ENCODE measurements at places on chromosomes 11 and 22.
A peak's percentile ranks its signal among the peaks of the same experiment; 100 is the strongest.

GRCh38 chr11:45654231-45655011 is 11.0 kb downstream of the CHST1 start:
- no peak for DNase-seq

- no peak for DNase-seq
Observed at GRCh38 chr11:120024586-120024985, 113.3 kb downstream of the TRIM29 start.

GRCh38 chr22:38841211-38841610 is 2.6 kb downstream of the NPTXR start:
- DNase-seq: no peak

GRCh38 chr22:37196539-37197450 is 8.7 kb upstream of the C1QTNF6 start:
- no peak for DNase-seq

DNA sequence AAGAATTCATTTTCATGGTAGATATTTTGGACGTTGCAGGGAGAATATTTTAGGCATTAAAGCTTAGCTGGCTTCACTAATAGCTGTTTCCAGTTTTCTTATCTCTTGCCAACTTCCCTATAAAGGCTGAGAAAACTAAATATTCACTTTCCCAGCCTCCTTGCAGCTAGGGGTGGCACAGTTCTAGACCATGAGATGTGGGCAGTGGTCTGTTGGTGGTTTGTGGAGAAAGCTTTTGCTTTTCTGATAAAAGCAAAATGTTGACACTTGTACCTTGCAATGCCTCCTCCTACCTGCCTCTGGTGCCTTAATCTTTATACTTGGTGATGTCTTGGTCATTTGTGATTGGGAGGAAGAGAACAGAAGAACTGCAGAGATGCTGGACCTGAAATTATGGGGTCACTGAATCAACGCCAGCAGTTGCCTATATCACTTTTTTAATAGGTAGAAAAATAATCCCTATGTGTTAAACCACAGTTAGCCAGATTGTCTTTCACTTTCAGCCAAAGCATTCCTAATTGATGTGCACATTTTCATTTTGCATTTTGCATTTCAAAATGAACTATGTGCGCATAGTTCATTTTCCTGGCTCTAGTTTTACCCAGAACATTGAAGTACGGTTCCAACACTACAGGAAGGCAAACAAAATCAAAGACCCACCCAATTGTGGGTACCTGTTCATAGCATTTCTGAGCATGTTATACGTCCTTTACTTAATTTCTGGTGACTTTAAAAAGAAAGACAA is 24.9 kb upstream of the ABTB2 start:
- no peak for DNase-seq

DNA sequence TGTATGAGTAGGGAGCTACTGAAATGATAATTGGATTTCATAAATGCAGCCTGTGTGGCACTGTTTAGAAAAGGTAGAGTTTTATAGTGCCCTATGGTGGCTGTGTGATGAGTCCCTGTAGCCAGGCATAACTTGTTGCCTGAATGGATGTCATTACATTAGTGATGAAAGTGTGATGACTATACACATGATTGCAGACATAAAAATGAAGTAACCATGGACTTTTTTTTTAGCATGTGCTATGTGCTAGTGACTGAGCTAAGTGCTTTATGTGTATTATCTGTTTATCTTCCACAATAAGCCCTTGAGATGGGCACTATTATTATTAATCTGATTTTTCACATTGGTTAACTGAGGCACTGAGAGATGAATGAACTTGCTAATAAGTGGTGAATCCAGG is 13.5 kb upstream of the GRAMD1B start:
- DNase-seq: no peak

DNA sequence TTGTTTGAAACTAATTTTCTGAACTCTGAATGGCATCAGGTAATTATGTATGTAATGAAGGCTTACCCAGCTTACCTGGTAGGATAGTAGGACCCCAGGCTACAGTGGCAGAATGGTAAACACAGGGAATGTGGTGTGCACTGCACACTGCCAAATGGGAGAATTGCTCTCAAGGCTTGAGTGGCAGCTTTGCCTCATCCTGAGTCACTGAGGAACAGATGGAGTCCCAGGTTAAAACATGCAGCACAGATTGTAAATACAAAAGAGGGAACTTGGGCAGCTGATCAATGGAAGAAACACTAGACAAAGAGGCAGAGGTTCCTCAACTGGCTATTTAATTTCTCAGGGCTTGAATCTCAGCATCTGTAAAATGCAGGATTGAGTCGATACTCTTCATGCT is 24.4 kb downstream of the GPR83 start:
- no peak for DNase-seq

- DNase-seq: peak; percentile 16
Observed at GRCh38 chr22:35601743-35602615, 15.2 kb downstream of the MB start.

GRCh38 chr11:63993993-63994392 is 7.8 kb downstream of the OTUB1 start:
- DNase-seq: no peak

DNA sequence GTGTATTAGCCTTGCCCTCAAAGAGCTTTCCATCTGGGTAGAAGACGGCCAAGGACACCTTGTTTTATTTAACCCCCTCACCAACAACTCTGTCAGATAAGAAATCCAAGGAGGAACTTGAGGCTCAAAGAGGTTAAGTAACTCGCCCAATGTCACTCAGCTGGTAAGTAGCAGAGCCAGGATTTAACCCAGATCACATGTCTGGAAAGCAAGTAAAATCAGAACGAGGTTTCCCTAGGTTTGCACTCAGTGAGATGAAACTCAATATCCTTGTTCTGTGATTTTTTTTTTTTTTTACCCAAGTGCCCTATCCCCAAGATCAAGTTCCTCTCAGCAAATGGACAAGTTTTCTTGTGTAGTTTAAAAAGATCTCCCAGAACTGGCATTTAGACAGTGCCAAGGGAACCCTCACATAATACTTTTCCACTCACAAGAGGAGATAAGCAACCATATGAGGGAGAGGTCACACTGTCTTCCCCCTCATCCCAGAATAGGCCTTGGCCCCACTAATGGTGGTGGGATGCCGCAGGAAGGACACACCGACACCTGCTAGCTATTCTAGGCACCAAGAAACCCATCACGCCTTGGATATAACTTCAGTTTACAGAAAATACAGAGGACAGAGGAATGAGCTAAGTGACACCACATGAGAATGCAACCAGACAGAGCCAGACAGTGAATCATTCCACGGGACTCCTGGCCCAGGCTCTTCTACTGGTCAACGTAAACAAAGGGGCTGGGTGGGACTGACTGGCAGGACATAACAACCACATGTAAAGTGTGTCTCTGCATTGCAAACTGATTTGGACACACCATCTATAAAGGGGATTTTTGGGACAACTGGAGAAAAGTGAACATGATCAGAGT is 8.6 kb upstream of the ARAP1 start:
- no peak for DNase-seq

DNA sequence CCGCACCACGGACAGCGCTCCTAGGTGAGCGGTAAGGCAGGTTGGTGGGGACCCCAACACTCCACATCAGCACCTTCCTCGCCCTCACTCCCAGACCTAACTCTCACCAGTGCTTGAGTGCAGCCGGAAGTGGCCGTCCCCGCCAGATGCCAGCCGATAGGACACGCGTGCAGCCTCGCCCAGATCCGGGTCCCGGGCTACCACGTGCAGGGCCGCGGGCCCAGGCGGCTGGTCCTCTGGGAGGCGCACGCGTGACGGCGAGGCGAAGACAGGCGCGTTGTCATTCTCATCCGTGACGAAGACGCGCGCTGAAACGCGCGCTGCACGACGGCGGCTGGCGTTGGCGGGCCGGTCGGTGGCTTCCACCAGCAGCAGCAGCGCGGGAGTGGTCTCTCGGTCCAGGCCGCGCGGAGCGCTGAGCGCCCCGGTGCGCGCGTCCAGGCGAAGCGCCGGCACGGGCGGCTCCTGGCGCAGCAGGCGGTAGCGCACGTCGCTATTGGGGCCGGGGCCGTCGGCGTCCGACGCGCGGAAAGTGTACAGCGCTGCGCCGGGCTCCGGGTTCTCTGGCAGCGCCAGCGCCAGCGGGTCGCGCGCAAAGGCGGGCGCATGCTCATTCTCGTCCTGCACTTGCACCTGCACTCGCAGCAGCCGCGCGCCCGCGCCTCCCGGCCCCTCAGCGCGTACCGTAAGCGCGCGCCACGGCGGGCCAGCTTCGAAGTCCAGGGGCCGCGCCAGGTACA is 10.8 kb upstream of the TPP1 start:
- no peak for DNase-seq

- DNase-seq: no peak
Observed at GRCh38 chr11:35127619-35128018, 11.4 kb upstream of the CD44 start.

DNA sequence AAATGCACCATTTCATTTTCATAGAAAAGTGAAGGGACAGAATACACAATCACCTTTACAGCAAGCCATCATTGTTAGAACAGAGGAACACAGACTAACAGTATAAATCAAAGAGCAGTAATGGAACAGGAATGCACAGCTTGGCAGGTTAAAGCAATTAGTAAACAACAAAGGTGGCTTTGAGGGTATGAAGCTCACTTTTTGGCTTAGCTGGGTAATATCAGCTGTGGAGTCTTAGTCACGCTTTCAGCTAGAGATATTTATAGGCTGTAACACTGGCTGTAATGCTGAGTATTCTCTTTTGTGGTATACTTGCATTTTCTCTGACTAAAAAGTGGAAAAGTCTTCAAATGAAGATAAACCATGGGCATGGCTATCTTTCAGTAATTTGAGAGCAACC is 1780.5 kb downstream of the LRRC4C start:
- no peak for DNase-seq

DNA sequence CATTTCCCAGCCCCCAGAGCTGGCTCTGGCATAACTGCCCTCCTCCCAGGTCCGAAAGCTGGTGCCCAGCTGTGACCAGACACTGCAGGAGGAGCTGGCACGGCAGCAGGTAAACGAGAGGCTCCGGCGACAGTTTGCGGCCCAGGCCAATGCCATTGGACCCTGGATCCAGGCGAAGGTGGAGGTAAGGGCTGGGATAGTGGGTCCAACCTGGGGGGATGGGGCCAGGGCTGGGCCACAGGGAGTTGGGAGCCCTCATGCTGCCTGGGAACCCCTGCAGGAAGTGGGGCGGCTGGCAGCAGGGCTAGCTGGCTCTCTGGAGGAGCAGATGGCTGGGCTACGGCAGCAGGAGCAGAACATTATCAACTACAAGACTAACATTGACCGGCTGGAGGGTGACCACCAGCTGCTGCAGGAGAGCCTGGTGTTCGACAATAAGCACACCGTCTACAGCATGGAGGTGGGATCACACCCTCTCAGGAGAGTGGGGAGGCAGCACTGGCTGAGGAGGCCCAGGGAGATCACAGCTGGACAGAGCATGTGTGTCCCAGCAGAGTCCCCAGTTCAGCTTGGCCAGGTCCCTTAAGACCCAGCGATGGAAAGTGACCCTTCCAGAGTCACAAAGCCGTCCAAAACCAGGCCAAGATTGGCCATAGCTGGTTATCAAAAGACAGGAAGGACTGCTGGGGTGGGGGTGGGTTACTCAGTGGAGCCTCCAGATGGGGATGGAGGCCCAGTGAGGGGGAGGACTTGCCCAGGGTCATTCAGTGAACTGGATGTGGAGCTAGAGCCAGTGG is 7.0 kb downstream of the CTSF start:
- DNase-seq: no peak

- no peak for DNase-seq
Observed at GRCh38 chr11:86155200-86155844, 86.4 kb upstream of the PICALM start.

DNA sequence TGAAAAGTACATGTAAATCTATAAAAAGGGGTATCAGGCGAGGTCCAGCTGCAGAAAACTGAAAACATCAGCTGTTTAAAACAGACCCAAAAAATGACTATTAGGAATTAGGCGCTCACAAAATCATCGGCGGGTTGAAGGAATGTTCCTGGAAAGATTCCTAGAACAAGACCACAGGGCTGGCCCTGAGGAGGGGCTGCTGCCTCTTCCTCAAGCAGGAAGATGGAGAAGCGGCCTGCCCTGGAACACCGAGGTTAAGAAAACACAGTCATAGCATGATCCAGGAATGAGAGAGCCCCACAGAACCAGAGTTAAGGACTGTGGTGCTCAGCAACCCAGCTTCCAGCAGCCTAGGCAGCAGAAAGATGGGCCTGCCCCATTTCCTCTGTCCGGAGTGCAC is 78.4 kb downstream of the C11orf91 start:
- DNase-seq: no peak

DNA sequence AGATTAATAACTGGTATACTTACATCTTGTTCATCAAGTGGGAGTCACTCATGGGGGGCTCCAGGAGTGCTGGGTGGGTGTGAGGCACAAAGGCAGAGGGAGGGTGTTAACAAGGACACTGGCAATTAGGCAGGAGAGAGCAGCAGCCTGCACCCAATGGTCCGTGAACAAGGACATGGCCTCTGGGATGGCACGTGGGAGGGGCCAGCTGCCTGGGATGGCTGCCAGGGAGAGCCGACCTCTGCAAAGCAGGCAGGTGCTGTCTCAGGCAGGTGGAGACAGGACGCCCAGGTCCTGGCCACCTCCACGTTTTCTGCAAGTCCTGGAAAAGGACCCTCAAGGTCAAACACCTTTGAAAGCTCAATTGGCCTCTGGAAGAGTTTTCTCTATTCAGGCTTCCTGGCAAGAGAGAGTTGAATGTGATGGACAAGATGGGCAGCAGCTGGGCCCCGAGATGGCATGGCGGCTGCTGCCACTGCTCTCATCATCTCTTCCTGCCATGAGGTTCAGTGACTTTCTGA is 257.1 kb downstream of the BUD13 start:
- no peak for DNase-seq

DNA sequence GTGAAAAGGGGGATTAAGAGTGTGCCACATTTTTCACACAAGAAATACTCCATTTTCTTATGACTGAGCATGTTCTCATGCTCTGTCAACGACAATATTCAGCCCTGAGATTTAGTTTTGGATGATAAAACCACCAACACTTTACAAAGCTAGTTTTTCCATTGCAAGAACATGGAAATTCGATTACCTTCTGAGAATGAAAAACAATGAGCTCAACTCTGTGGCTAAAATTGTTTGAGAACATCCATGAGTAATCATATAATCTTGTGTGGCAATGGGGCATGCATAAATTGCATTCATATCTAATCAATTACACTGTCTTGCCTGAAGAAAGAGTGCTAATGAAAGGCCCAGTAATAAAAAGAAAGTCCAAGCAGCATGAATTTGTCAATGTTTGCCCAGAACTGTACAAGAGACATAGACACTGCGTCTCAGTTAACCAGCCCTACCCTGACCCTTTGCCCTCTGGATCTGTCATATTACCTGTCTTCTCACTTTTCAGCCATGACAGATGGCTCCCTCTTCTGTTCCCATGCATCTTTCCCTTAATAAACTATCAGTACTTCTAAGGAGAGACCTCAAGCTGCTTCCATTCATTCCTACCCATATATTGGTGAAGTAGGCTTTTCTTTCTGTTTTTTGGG is 253.4 kb downstream of the FAM76B start:
- no peak for DNase-seq

Measured in activated CD4-positive, alpha-beta T cell treated with anti-CD3 and anti-CD28 coated beads, Interleukin-2, amount 50 U/mL, for 16 hours (primary cell).